ENCODE measurements at places on chromosomes 4 and X.

DNA sequence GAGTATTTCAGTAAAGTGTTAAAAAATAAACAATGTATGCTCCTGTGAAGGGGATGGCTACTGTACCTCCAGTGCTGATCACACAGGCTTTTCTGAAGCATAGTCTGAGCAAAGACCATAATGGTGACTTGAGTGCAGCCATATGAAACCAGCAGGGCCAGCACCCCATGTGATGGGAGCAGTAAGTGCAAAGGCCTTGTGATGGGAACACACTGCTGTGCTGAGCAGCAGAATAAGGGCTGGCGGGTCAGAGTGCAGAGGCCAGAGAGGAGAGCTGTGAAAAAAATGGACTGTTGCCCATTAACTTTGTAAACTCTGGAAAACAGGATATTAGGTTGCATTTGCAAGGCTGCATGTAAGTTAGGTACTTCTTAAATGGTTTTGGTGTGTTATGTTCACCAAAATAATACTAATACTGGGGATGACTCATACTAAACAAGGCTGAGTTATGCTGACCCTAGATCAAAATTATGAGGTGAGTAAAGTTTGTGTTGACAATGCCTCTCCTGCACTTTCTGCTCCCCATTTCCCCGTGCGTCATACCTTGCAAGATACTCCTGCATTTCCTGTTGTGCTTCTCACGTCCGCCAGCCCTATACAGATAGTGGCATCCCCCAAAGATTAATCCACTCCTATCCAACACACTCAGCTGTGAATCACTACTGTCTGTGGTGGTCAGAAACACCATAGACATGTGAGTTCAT, 67.0 kb upstream of the FAM9A start:
- no peak for DNase-seq

GRCh38 chr4:99612281-99612680, 37.7 kb downstream of the MTTP start:
- no peak for DNase-seq

DNA sequence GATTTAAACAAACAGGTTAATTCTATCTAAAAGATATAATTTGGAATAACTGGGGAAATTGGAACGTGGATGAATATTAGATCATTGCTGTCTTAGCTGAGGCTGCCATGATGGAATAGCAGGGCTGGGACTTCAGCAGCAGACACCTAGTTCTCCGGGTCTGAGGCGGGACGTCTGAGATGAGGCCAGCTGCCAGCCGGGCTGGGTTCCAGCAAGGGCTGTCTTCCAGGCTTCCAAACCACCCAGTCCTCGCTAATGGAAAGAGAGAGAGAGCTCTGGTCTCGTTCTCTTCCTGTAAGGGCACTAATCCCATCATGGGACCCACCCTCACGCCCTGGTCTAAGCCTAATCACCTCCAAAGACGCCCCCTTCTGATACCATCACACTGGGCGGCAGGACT, 85.7 kb downstream of the ADRA2C start:
- DNase-seq: no peak

GRCh38 chr4:10082459-10083272, 33.9 kb downstream of the WDR1 start:
- DNase-seq: no peak

- no peak for DNase-seq
These were observed 3.3 kb downstream of the PDLIM5 start for GRCh38 chr4:94455081-94455480.

- DNase-seq: no peak
These were observed 13.1 kb upstream of the AFF1 start for GRCh38 chr4:86921608-86922252.

- DNase-seq: no peak
These were observed 143.4 kb downstream of the CBR4 start for GRCh38 chr4:168866635-168867034.
